HT-29 (cell line): ENCODE measurements at places on chromosomes 7 and 10. TPM values are rescaled to one million over a fixed set of nuclear protein-coding genes. Genes with fewer than 3 reads are reported as not detected.

The RET gene
- total RNA-seq = not detected in 2 replicates

The HTRA1 gene
- not detected in 2 replicates for total RNA-seq

The TMEM229A gene
- total RNA-seq = not detected in 2 replicates

The OPALIN gene
- not detected in 2 replicates for total RNA-seq

The CHN2 gene
- total RNA-seq = 4.3 and 7.2 TPM in 2 replicates

The IFIT1B gene
- not detected in 2 replicates for total RNA-seq

The METTL27 gene
- 7.3 and 9.8 TPM in 2 replicates for total RNA-seq

The SPDYE6 gene
- not detected in 2 replicates for total RNA-seq

DNA sequence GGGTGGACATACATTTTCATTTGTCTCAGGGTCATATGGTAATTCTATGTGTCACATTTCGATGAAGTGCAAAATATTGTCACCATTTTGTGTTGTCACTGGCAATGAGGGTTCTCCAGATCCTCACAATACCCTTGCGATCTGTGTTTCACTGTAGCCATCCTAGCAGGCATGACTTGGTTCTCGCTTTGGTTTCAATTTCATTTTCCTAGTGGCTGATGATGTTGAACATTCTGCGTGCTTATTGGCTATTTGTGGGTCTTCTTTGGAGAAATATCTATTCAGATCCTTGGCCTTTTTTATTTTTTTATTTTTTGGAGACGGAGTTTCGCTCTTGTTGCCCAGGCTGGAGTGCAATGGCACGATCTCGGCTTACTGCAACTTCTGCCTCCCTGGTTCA is 24.8 kb upstream of the MNX1 start:
- DNase-seq = no peak

DNA sequence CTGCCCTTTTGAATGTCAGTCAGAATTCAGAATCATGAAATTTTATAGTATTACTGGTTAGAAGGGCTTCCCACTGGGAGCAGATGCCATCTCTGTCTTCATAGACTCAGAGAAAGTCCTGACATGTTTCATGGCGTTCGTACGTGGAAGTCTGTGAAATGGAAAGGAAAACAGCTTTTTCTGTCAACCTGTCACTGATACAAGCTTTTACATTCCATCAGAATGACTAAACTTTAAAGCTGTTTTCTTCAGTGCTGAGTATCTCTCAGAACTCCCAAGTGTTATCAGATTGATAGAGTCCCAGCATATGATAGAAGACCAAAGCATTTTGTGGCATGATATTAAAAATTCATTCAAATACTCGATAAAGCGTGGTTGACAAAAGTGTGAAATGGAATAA is 726.7 kb upstream of the GALNT17 start:
- DNase-seq = no peak

GRCh38 chr7:51144178-51144577 is 172.4 kb downstream of the COBL start:
- DNase-seq = no peak

DNA sequence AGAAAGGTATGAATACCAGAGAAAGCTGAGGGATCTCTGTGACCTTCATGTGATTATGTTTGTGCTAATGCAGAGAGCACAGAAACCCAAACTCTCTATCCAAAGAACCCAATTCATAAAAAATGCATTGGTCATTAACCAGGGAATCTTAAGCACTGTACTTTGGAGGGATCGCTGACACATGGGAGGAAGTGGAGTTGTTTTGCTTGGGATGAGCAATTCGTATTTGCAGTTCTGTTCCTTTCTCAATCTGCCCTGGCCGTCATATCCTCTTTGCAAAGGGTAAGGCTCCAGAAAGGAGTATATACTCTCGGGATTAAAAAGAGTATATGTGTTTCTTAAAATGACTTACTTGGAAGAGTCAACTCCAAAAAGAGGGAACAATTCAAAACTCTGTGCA is 221.3 kb downstream of the POU6F2 start:
- no peak for DNase-seq

- DNase-seq = peak; percentile 50
Measured at GRCh38 chr10:110547139-110547761, 20.2 kb upstream of the SMC3 start.

GRCh38 chr7:103877565-103877964 is 111.9 kb downstream of the RELN start:
- no peak for DNase-seq

GRCh38 chr10:13930120-13930519 is 343.4 kb downstream of the PRPF18 start:
- DNase-seq = no peak

GRCh38 chr7:24336461-24336860 is 52.5 kb downstream of the NPY start:
- no peak for DNase-seq

DNA sequence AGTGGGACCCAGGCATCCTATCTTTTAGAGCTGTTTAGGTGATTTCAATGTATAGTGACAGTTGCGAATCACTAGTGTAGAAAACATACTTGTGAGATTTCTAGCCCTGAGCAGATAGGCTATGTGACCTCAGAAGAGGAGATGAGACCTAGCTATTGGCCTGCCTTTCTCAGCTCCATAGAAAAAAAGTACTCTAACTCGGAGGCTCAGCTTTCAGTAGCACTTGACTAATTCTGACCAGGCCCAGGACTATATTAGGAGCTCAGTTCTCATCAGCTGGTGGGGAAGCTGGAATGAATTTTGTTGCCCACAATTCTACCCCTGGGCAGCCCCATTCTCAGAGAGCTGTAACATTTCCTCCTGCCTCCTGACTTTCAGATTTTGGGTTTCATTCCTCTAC is 179.9 kb upstream of the NAMPT start:
- no peak for DNase-seq

GRCh38 chr7:112386619-112387018 is 63.6 kb upstream of the IFRD1 start:
- DNase-seq = no peak

DNA sequence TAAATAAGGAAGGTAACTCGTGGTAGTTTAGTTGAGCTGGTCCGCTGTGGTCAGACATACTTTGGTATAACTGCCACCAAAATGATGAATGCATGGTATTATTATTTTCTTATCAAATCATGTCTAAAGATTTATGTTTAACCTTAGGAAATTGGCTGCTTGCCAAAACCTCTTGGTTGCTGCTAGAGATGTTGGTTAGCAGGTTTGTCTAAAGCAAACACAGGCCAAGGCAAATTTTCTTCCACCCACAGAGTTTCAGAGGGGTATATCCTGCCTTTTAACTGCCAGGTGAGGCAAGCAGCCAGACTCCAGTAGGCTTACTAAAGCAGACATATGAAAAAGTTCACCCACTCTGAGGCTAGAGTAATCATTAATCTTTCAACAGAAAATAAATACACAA is 101.4 kb downstream of the SEMA3E start:
- DNase-seq = peak; percentile 99
